Spinal cord (tissue), 10 donors: ENCODE measurements at places on chromosomes 5 and 9. TPM values are rescaled to one million over a fixed set of nuclear protein-coding genes. Genes with fewer than 3 reads are reported as not detected.

GRCh38 chr9:130107234-130107861, 53.6 kb downstream of the GPR107 start:
- H3K27ac ChIP-seq: no peak overlapping the region
- no peak overlapping the region for H3K4me3 ChIP-seq
- peak; percentile 95 for DNase-seq
- peaks cover 14% of the 10 kb centered on the region for H3K4me1 ChIP-seq
- H3K27me3 ChIP-seq: no peaks in the 10 kb centered on the region
- peaks cover 55% of the 10 kb centered on the region for H3K36me3 ChIP-seq

- H3K36me3 ChIP-seq: no peaks in the 10 kb centered on the region
- H3K4me1 ChIP-seq: peaks cover 41% of the 10 kb centered on the region
- no peaks in the 10 kb centered on the region for H3K27me3 ChIP-seq
- H3K27ac ChIP-seq: no peak overlapping the region
- DNase-seq: no peak
Observed at GRCh38 chr9:129472651-129473102, 148.2 kb downstream of the C9orf50 start.

DNA sequence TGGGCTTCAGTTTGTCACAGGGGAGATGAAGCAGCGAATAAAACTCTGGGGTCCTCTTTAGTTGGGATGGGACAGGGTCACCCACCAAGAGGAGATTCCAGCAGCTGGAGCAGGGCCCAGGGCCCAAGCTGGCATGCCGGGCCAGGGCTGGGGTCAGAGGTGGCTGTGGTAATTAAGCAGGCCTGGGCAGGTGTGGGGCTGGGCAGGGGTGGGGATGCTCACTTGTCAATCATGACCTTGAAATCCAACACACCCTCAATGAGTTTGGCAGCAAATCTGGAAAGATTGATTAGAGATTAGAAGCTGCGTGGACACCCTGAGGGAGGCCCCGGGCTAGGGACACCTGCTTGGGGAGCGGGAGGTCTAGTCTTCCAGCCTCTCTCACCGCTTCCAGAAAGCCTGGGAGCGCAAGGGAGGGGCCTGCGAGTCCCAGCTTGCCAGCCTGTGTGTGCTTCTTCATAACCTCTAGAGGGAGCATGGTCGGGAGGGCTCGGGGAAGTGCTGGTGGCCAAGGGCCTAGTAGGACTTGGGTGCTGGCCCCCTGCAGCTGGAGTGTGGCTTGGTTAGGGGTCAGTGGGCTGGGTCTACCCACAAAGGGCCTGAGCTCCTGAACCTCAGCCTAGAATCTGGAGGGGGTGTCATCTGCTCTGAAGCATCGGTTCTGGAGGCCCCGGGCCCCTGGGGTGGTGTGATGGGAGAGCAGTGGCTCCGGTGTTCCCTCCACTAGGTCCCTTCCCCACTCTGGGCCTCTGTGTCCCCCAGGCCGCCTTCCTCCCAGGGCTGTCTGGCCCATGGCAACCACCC, 7.6 kb downstream of the CRAT start:
- DNase-seq: no peak
- no peaks in the 10 kb centered on the region for H3K27me3 ChIP-seq
- no peak overlapping the region for H3K27ac ChIP-seq

GRCh38 chr5:115414406-115415142, 118.1 kb upstream of the CCDC112 start:
- no peaks in the 10 kb centered on the region for H3K36me3 ChIP-seq
- H3K27ac ChIP-seq: no peak overlapping the region
- H3K4me1 ChIP-seq: no peaks in the 10 kb centered on the region

DNA sequence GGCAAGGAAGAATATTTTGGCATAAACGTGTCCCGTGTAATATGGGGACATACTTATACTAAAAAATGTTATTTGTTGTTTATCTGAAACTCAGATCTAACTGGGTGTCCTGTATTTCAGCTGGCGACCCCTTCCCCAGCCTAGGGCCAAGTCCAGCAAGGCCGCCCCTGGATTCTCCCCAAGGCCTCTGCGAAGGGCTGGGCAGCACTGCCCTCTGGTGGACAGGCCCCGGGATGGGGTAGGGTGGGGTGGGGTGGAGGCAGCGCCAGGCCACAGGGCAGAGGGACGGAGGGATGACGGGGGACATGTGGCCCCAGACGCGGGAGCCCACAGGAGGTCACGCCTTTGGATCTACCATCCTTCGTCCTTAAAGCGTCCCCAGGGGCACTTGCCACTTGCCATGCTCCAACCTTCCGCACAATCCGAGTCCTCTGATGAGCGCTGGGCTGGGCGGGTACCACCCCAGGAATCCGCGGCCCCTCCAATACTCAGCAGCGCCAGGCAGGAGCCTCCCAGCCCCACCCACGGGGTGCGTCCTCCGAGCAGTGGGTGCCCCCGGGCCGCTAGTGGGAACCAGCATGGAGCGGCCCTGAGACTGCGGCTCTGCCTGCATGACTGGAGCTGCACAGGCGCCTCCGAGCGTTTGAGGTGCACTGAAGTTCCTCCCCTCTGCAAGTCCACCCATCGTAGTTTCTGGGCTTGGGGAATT, 7.1 kb upstream of the AGPAT2 start:
- H3K27me3 ChIP-seq: no peaks in the 10 kb centered on the region
- H3K4me1 ChIP-seq: peaks cover 25% of the 10 kb centered on the region
- DNase-seq: no peak

DNA sequence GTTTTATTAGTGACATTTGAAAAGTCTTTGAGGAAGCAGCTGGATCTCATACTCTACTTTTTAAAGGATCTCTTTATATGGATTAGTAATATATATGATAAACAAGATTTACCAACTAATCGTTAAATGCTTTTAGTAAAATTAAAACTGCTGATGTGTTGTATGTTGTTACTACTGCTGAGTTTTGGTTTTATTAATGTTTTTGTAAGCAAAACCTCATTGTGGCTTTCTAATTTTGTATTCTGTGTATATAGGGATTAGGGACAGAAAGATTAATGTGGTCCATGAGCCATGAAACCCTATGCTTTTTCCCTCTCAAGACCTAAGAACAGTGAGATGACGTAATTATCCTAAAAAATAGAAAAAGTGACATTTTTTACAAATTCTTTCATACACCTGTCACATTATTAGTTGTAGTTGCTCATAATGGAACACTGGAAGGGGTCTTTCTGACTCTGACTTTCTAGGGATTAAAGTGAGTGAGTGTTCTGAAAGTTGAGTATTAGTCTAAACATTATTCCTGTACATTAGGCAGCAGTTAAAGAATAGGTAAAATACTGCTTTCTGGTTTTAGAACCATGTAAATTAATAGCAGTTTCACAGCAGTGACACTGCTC, 85.9 kb downstream of the SLC12A2 start:
- H3K27me3 ChIP-seq: no peaks in the 10 kb centered on the region
- no peaks in the 10 kb centered on the region for H3K36me3 ChIP-seq
- DNase-seq: no peak
- H3K27ac ChIP-seq: no peak overlapping the region

DNA sequence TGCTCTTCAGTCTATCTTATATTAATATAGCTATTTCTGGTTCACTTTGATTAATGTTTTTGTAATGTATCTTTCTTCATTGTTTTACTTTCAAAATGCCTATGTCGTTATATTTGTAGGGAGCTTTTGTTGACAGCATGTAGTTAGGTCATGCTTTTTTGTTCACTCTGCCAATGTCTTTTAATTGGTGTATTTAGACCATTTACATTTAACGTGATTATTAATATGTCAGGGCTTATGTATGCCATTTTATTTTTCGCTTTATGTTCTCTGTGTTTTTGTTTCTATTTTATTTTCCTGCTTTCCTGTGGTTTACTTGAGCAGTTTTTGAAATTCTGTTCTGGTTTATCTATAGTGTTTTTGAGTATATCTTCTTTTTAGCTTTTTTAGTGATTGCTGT, 10.8 kb downstream of the GARIN3 start:
- DNase-seq: no peak
- H3K36me3 ChIP-seq: no peaks in the 10 kb centered on the region
- no peak overlapping the region for H3K27ac ChIP-seq
- H3K4me1 ChIP-seq: no peaks in the 10 kb centered on the region
- H3K27me3 ChIP-seq: no peaks in the 10 kb centered on the region

DNA sequence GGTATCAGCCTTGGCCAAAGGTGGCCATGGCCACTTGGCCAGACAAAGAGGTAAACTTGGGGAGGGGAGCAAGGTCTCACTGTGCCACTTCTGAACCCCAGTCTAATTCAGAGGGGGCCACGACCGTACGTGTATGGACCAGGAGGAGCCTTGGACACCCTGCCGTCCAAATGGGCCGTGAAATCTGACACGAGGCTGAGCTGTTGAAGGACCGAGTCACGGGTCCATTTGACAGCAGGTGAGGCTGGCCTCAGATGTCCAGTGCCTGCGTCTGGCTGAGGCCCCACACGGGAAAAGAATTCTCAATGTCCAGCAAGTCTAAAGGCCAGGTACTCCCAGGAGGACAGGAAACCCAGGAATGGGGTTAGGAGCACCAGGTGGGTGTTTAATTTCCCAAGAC, 17.7 kb downstream of the CMBL start:
- peaks cover 14% of the 10 kb centered on the region for H3K4me1 ChIP-seq
- no peak overlapping the region for H3K27ac ChIP-seq
- H3K36me3 ChIP-seq: peaks cover 3% of the 10 kb centered on the region
- no peak for DNase-seq
- no peak overlapping the region for H3K4me3 ChIP-seq
- H3K27me3 ChIP-seq: no peaks in the 10 kb centered on the region

DNA sequence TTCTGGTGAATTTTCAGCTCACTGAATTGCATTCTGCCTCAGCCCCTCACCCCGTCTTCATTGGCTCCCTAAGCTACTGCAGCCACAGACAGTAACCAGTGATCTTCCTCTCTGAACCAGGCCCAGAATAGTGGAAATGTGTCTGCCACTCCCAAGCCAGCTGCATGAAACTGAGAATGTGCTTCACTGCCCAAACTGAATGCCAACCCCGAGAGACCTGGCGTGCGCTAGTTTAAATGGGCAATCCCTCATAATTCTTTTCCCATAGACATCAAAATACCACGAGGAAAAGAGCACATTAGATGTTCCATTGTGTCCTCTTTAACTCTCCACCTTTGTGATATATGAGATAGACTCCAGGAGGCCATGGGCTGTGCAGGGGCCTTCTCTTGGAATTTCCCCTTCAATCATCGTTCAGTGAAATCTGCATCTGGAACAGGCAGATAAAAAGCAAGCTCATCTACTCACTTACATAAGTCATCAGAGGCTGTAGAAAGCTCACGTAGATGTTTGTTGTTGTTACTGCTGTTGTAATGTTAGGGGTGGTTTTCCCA, 320.2 kb downstream of the NFIB start:
- no peaks in the 10 kb centered on the region for H3K36me3 ChIP-seq
- H3K27me3 ChIP-seq: no peaks in the 10 kb centered on the region
- no peak overlapping the region for H3K27ac ChIP-seq
- no peaks in the 10 kb centered on the region for H3K4me1 ChIP-seq

DNA sequence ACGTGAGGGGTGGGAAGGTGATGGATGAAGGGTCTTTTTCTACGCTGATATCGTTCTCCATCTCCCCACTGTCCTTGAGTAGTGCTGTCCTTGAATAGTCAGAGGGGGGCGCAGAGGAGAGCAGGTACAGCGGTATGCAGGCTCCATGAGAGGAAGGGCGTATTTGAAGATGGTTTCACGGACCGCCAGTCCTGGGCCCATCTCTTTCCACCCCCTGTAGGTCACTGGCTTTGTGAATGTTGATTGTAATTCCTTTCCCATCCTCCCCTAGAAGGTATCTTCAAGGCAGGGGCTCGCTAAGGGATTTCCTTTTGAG, 40.8 kb upstream of the DAB2IP start:
- H3K27ac ChIP-seq: no peak overlapping the region
- no peak for DNase-seq
- no peaks in the 10 kb centered on the region for H3K36me3 ChIP-seq
- no peak overlapping the region for H3K4me3 ChIP-seq
- peaks cover 5% of the 10 kb centered on the region for H3K27me3 ChIP-seq

GRCh38 chr5:15215056-15215455, 284.9 kb upstream of the FBXL7 start:
- H3K27me3 ChIP-seq: no peaks in the 10 kb centered on the region
- no peak overlapping the region for H3K4me3 ChIP-seq
- no peaks in the 10 kb centered on the region for H3K36me3 ChIP-seq
- H3K4me1 ChIP-seq: no peaks in the 10 kb centered on the region
- no peak overlapping the region for H3K27ac ChIP-seq

GRCh38 chr5:81192373-81192750, 40.8 kb upstream of the CKMT2 start:
- H3K27ac ChIP-seq: no peak overlapping the region
- DNase-seq: no peak
- peaks cover 8% of the 10 kb centered on the region for H3K4me1 ChIP-seq
- peaks cover 3% of the 10 kb centered on the region for H3K36me3 ChIP-seq

DNA sequence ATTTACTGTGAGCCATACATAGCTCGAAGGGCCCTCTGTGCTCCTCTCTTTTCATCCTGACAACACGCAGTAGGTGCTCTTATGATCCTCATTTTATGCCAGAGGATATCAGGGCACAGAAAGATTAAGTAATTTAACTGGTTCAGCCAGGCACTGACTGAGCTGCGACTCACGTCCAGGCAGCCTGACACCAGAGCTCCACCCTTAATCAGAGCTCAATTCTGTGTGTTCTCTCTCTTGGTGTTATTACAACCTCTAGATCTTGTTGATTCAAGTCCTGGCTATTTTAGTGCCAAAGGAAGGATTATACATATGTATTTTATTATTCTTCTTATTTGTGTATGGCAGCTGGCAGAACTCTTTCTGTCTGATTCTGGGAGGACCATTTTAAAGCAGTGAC, 59.7 kb downstream of the OSMR start:
- DNase-seq: no peak
- no peaks in the 10 kb centered on the region for H3K27me3 ChIP-seq
- H3K4me1 ChIP-seq: no peaks in the 10 kb centered on the region
- H3K27ac ChIP-seq: no peak overlapping the region
- no peaks in the 10 kb centered on the region for H3K36me3 ChIP-seq

DNA sequence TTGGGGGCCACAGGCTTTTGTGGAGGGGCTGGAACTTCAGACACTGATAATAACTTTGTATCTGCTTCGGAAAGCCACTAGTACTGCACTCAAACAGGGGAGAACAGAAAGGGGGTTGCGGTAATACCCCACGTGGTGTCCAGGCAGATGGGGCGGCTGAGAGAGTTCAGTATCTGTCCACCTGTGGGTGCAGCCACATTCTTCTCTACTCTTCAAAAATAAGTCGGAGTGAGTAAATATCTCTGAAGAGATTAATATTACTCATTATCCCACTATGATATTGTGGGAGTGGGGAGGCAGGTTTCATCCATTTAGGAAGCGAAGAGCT, 102.1 kb upstream of the SSBP2 start:
- H3K36me3 ChIP-seq: no peaks in the 10 kb centered on the region
- no peak overlapping the region for H3K4me3 ChIP-seq

The PRDM9 gene
- total RNA-seq: not detected

The BARHL1 gene
- not detected for total RNA-seq

The CTXN3 gene
- 21.4 TPM for total RNA-seq

The LECT2 gene
- total RNA-seq: not detected

The PCDH12 gene
- total RNA-seq: 5.4 TPM
